DMS79 treated with DMSO at 0.1 percent for 48 hours (cell line): ENCODE measurements at places on chromosomes 13 and 19.
A peak's percentile ranks its signal among the peaks of the same experiment; 100 is the strongest.

DNA sequence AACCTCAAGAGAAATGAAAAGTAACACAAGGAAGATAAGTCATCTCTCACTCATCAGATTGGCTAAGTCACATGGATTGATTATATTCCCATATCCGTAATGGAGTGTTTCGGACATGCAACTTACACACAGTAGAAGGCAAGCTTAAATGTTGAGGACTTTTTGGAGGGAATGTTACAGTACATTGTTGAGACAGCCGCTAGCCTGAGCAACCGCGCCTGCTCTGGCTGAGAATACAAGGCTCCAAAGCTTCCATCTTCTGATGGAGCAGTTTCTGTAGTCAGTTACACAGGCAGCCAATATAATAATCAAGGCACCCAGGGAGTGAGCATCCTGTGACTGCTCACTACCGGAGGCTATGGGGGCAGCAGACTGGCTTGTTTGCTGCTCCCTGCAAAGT lies 1.0 kb upstream of the CRYL1 start:
- DNase-seq = peak; percentile 1

- no peak for DNase-seq
Observed at GRCh38 chr13:32347651-32348050, 32.3 kb downstream of the BRCA2 start.

DNA sequence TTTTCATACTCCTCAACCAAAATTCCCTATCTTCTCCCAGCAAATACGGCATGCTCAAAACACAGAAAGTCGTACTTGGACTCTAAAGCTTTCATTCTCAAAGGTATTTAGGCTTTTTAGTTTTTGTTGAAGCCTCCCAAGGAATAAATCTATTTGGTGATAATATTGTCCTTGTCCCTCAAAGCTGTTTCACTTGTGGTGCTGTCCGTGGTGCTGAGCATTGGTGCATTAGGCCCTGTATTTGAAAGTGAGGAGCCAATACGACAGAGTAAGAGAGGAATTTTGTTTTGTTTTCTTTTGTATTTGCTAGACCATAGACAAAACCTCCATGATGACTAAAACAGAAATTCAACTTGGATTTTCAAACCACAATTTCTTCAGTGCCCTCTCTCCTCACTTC lies 3.2 kb upstream of the LGALS13 start:
- no peak for DNase-seq

DNA sequence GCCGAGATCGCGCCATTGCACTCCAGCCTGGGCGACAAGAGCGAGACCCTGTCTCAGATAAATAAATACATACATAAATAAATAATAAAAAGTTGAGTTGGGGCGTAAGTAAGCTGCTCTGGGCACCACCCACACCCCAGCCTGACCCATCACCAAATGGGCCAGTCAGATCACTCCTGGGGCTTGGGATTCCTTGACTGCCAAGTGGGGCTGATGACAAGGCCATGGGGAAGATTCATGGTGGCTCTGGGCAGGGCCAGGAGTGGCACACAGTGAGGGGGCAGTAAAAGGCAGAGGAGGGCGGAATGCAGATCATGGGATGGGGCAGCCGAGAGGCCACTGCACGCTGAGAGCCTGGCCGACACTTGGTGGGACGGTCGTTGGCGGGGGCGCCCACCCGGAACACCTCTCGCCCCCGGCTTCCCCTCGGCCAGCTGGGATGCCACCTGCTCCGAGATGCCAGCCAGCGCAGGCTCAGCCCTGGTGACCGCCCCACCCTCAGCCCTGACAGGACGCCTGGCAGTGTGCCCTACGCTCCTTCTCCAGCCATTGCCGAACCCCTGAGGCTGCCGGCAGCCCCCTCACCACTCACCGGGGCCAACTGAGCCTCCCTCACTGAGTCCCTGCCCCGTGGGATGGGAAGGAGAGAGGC lies 10.9 kb downstream of the ZNF653 start:
- no peak for DNase-seq

GRCh38 chr13:43883631-43884030 lies 3.9 kb downstream of the LACC1 start:
- DNase-seq = no peak

- DNase-seq = no peak
Observed at GRCh38 chr13:44921931-44922758, 67.1 kb downstream of the NUFIP1 start.
